Naive thymus-derived CD4-positive, alpha-beta T cell (primary cell): ENCODE measurements at places on chromosomes 2 and 18. TPM values are rescaled to one million over a fixed set of nuclear protein-coding genes. Genes with fewer than 3 reads are reported as not detected.

MLPH gene
- not detected for total RNA-seq

DYNAP gene
- not detected for total RNA-seq

GBX2 gene
- not detected for total RNA-seq

DLGAP1 gene
- total RNA-seq = not detected

THUMPD2 gene
- total RNA-seq = 7.9 TPM

NT5C1B gene
- not detected for total RNA-seq

SCTR gene
- not detected for total RNA-seq

C2orf81 gene
- 10.5 TPM for total RNA-seq

SIX2 gene
- not detected for total RNA-seq

EFR3B gene
- 0.07 and 0.10 TPM in 2 replicates for total RNA-seq

MTCL1 gene
- total RNA-seq = 0.17 and 0.43 TPM in 2 replicates

GKN1 gene
- not detected for total RNA-seq

GCG gene
- not detected for total RNA-seq

RAPGEF4 gene
- 0.53 TPM for total RNA-seq

C2orf66 gene
- not detected for total RNA-seq

GRCh38 chr2:208548700-208549099 lies 142.1 kb downstream of the PTH2R start:
- no peak for DNase-seq

DNA sequence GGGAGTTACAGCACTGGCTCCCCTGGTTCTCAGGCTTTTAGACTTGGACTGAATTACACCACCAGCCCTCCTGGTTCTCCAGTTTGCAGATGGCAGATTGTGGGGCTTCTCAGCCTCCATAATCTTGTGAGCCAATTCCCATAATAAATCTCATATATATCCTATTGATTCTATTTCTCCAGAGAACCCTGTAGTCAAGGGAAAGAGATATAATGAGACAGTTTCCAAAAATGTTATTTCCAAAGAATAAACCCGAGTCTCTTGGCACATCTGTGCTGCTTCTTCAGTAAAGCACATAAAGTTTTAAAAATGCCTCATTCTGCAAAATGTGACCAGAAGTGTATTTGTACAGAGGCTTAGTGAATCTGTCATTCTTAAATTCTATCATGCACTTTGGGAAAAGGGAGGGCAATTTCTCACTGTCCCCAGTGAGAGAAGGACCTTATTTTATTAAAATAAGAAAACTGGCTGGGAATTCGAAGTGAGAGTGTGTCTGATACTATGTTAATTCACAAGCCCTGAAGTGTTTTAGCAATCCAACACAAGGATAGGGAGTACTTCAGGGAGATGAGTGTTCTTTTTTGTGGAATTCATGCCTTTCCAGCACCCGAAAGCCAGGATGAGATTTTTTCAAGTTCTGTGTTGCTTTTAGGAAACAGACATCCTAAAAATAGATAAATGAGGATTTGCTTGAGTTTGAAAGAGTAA lies 282.4 kb upstream of the CHAC2 start:
- no peak for DNase-seq

GRCh38 chr2:193187816-193188215 lies 993.1 kb upstream of the TMEFF2 start:
- DNase-seq = no peak

DNA sequence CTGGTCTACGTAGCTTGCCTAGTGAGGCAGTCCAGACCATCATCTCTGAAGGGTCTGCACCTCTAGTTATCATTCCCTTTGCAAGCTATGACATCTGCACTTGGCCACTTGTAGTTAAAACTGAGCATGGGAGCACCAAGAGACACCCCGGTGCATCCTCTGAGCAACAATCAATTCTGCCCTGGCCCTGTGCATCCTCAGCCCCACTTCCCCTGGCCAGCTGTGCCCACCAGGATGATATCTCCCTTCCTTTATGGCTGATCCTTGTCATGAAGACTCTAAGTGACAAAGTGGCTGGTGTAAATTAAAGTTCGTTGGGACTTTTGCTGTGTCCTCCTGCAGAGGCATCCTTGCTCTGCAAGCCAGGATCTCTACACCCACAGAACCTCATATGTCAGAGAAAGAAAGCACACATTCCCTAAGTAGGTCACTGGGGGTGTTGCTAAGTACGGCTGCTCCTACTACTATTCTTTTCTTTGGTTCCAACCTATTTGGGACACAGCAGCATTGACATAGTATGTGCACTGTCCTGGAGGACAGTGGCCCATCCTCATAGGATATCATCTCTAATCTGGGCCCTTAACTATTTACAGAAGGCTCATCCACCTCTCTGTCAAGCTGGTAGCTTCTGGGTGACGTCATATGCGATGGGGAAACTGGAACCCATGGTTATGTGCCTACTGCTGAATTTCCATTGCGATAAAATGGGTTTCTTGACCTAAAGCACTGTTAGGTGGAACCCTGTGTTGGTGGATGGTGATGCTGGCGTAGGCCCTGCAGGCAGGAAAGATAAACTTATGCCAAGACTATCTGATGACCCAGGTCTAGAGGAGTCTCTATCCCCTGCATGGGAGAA lies 384.3 kb upstream of the ID2 start:
- no peak for DNase-seq

DNA sequence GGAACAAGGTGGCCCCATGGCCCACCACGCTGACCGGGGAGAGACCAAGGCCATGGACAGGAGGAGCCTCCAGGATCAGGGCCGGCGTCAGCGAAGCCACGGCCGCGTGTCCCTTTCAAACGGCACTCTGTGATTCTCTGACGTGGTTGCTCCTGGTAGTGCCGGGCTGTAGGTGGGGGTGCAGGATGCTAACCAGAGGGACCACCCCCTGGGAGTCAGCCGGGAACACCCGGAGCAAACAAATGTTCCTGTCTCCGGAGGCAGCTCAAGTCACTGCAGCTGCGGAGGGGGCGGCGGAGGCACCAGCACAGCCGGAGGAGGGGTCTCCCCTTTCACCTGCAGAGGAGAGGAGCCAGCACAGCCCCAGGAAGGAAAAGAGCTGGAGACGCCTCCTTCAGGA lies 750.6 kb upstream of the SALL3 start:
- no peak for DNase-seq

GRCh38 chr2:107525406-107525805 lies 301.3 kb upstream of the RGPD4 start:
- DNase-seq = no peak

- no peak for DNase-seq
Observed at GRCh38 chr2:139354518-139354917, 574.3 kb upstream of the NXPH2 start.

- DNase-seq = no peak
Observed at GRCh38 chr18:8771930-8772329, 66.6 kb downstream of the MTCL1 start.

DNA sequence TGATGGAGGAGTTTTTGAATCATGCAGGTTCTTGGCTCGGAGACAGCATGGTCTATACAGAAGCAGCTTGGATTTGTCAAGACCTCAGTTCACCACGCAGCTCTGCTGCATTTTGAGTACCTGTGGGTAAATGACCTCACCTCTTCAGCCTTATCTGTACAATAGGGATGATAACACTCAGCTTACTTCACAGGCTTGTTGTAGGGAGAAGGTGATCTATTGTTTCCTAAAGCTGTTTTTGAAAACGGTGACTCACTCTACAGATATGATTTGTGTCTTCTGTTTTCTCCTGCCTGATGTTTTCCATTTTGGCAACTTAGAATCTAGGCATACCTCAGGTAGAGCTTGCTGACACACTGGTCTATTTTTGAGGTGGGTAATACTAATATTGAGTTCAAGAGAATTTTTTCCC lies 80.3 kb downstream of the FMNL2 start:
- no peak for DNase-seq

DNA sequence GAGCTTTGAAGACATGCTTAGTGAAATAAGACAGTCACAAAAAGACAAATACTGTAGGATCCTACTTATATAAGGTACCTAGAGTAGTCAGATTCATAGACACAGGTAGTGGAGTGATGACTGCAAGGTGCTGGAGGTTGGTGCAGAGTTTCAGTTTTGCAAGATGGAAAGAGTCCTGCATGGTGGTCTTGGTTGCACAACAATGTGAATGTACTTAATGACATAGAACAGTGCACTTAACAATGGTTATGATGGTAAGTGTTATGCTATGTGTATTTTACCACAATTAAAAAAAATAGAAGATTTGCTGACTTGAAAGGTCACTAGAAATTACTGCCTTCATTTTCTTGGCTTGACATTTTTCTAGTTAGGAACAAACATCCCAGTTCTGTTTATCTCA lies 9.5 kb downstream of the CERS6 start:
- DNase-seq = no peak

DNA sequence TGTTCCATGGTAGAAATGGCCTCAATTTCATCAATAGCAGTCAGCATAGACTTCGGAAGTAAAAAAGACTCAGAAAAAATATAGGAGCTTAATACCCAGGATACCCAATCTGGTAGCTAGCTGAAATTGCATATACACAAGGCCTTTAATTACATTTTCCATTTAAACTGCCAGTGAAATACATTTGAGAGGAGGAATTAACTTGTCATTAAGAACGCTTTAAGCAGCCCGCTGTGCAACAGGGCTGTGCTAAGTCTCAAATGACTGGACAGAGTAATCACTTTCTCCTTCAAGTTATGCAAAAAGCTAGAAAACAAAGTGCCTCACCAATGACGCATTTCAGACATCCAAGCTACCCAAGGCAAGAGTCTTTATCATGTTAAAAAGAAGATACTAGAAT lies 558.8 kb downstream of the MBD2 start:
- no peak for DNase-seq

DNA sequence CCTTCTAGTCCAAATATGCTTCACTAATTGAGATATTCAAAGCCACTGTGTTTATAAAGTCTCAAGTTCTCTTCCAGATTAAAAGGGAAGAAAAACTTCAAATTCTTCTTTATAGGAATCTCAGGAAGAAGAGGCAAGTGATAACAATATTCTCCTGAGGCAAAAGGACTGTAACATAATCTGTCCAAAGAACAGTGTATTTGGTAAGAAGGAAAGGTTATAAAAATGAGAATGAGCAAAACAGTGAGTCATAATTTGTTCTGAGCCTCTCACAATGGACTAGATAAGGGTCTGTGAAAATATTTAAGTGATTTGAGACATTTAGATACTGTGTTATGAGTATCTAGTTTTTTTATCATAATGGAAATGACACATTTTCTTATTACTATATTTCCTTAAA lies 44.3 kb downstream of the SNRPD1 start:
- DNase-seq = no peak

- no peak for DNase-seq
Observed at GRCh38 chr18:57051657-57052044, 95.2 kb upstream of the BOD1L2 start.

DNA sequence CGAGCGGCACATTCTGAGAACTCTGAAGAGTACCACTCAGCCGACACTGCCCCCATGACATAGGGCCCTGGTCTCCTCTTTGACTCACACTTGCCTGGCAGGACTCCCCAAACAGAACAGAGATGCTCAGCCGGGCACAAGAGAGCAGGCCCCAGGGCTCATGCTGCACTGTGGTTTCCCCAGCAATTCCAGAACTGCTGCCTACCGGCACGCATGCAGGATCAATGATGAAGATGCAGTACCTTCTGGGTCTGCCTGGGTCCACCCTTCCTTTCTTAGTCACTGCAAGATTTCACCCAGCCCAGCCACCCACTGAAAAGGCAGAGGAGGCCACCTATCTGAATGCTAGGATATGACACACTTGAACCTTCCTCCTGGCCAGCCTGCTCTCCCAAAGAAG lies 49.4 kb downstream of the BCL11A start:
- no peak for DNase-seq

- no peak for DNase-seq
Observed at GRCh38 chr18:2964361-2965010, 48.5 kb downstream of the LPIN2 start.

GRCh38 chr2:34365932-34366331 lies 766.8 kb upstream of the FAM98A start:
- no peak for DNase-seq

DNA sequence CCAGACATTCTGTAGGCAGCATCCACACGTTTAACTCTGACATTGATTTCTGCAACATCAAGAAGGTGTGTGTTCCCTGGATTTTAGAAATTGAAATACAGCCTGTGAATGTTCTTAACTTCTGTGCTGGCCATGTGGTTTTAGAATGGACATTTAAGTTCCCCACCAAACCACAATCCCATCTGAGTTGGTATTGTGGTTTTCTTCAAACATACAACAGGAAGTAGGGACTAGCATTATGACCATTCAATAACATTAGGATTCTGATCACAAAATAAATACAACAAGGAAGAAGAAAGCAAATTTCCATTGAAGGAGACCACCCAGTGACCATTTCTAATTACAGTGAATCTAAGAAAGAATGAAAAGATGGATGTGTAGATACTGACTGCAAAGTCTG lies 51.2 kb downstream of the MAP3K20 start:
- no peak for DNase-seq
